Tongue (tissue), 3 donors: ENCODE measurements at places on chromosomes 3 and 15. TPM values are rescaled to one million over a fixed set of nuclear protein-coding genes. Genes with fewer than 3 reads are reported as not detected.

The MESP2 gene
- total RNA-seq: not detected

The P2RY12 gene
- 0.21 TPM for total RNA-seq

The CEMIP gene
- total RNA-seq: 0.82 TPM

The GPR149 gene
- 0.41 TPM for total RNA-seq

The AHSG gene
- not detected for total RNA-seq

The PLCB2 gene
- 8.7 TPM for total RNA-seq

The NEK10 gene
- 40.5 TPM for total RNA-seq

The TTC14 gene
- 51.1 TPM for total RNA-seq

The ADGRG7 gene
- not detected for total RNA-seq

The ROBO2 gene
- 22.1 TPM for total RNA-seq

The C3orf20 gene
- total RNA-seq: not detected

The OR4F6 gene
- not detected for total RNA-seq

The CACNA1D gene
- total RNA-seq: 10.1 TPM

The FSIP1 gene
- 0.10 TPM for total RNA-seq

The WDR82 gene
- total RNA-seq: 95.1 TPM

The CDAN1 gene
- 11.0 TPM for total RNA-seq

The UQCRC1 gene
- total RNA-seq: 465 TPM

The GABRG3 gene
- total RNA-seq: 0.21 TPM

The ZNF502 gene
- 10.5 TPM for total RNA-seq

The FEZF2 gene
- total RNA-seq: not detected

The CYP8B1 gene
- total RNA-seq: not detected

The TMEM108 gene
- 4.6 TPM for total RNA-seq

The CEP19 gene
- 2.6 TPM for total RNA-seq

The XYLB gene
- total RNA-seq: 3.6 TPM

The CYP19A1 gene
- 3.0 TPM for total RNA-seq

The FMN1 gene
- 5.3 TPM for total RNA-seq

The OXTR gene
- 0.62 TPM for total RNA-seq

The XCR1 gene
- total RNA-seq: not detected

The OIP5 gene
- 2.9 TPM for total RNA-seq
